ENCODE measurements at places on chromosomes 3 and 15.

DNA sequence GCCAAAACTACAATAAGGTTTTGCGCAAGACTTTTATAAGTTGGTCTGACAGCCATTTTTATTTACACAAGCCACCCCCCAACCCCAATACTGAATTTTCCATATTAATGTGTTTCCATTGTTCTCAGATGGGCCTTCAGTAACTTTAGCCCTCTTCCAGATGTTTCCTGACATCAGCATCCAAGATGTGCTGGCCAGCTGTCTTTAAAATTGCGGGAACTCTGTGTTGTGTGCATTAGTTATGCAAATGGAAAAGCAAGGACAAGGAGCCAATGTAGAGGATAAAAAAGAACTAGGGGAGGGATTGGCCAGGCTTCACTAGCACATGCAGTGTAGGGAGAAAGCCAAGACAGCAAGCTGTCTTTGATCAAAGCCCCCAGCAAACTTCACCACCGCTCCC lies 45.4 kb downstream of the COMMD2 start:
- DNase-seq, result no peak

DNA sequence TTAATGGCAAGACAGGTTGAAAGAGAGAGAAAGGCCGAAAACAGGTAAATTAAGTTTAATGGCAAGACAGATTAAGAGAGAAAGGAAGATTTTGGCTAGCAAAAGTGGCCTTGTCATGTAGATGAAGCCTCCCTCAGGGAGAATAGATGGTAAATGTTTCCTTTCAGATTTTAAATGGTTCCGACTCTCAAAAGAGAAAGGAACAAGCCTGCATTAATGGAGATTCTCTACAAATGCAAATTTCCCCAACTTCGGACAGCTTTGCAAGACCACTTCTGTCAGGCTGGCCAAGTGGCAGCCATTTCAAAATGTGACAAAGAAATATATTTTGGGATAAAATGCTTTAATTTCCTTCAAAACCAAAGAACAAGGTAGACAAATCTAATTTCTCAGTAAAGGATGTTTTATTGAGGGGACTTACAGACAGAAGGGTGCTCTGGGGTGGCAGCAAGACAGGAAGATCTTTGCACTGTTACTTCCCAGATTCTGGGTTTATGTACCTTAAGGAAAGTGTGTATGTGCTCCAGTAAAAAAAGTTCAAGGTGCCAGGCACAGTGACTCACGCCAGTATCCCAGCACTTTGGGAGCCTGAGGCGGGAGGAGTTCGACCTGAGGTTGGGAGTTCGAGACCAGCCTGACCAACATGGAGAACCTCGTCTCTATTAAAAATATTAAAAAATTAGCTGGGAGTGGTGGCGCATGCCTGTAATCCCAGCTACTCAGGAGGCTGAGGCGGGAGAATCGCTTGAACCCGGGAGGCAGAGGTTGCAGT lies 626.3 kb upstream of the NAALADL2 start:
- no peak for DNase-seq

- no peak for DNase-seq
These were observed 10.5 kb downstream of the GNAI2 start for GRCh38 chr3:50246517-50246954.

DNA sequence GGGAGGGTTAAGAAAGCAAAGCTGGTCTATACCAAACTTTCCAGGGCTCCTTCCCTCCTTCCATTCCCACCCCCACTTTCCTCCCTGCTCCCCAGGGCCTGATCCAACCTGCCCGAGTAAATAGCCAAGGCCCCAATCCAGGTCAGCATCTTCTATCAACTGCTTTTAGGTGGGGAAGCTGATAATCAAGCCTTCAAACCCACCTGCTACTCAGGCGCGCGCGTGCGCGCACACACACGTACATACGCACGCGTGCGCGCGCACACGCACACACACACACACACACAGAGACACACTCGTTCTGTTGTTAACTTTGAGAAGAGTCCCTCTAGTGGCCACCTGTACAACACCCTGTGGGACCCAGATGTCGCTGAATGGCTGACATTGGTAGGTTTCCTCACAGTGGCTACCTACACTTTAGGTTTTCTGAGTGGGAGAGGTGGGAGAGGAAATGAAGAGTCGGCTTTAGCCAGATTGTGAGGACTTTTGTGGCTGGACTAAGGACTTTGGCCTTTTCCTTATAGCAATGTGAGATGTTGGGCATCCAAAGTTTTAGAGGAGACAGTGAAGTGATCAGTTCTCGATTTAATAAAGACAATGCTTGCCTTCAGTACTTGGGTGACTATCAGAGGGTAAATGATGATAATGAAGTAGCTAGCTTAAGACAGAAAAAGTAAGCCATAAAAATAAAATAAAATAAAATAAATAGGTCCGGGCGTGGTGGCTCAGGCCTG lies 179.9 kb upstream of the C2CD4B start:
- DNase-seq, result peak; percentile 95

DNA sequence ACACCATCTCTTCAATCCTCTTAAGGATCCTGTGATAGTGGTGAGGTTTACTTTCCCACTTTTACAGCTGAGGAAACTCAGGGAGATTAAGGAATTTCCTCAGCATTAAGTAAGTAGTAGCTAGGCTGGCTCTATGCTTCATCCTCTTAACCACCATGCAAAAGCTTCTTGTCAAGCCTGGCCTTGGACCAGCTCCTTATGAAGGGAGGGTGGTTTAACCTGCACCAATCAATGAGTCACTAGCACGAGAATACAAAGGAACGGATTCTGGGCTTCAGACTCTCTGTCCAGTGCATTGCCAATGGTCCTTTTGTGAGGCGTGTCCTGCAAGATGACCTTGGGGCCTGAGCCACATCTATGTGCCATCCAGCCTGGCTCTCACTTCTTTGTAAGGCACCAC lies 202.0 kb upstream of the CFAP20DC start:
- no peak for DNase-seq

Measured in T47D (cell line).